HepG2 (cell line): ENCODE measurements at places on chromosomes 12 and 14. TPM values are rescaled to one million over a fixed set of nuclear protein-coding genes. Genes with fewer than 3 reads are reported as not detected.

- no peak for DNase-seq
- no peaks in the 10 kb centered on the region; the same call in 2 of the 3 replicates for H3K36me3 ChIP-seq
- no peak overlapping the region for H3K27ac ChIP-seq
- no peak overlapping the region for H3K4me3 ChIP-seq
Observed at GRCh38 chr14:89856871-89857345, 97.6 kb downstream of the EFCAB11 start.

- H3K36me3 ChIP-seq = peaks cover 4% of the 10 kb centered on the region; the same call in 1 of the 2 replicates
- no peak for DNase-seq
- peak overlapping the region; percentile 86 for H3K27ac ChIP-seq
- no peaks in the 10 kb centered on the region for H3K27me3 ChIP-seq
- H3K4me3 ChIP-seq = peak overlapping the region; percentile 65
Observed at GRCh38 chr14:105399466-105399775, 1.1 kb downstream of the TEX22 start.

- no peaks in the 10 kb centered on the region for H3K27me3 ChIP-seq
- H3K4me3 ChIP-seq = peak overlapping the region; percentile 50; the same call in 1 of the 2 replicates
- peak; percentile 92 for DNase-seq
- peak overlapping the region; percentile 99 for H3K27ac ChIP-seq
- H3K4me1 ChIP-seq = peaks cover 86% of the 10 kb centered on the region
Observed at GRCh38 chr12:117045160-117046010, 53.8 kb downstream of the TESC start.

- H3K27ac ChIP-seq = no peak overlapping the region
- H3K27me3 ChIP-seq = no peaks in the 10 kb centered on the region
- DNase-seq = no peak
Observed at GRCh38 chr12:100345020-100345767, 11.7 kb upstream of the SLC17A8 start.

DNA sequence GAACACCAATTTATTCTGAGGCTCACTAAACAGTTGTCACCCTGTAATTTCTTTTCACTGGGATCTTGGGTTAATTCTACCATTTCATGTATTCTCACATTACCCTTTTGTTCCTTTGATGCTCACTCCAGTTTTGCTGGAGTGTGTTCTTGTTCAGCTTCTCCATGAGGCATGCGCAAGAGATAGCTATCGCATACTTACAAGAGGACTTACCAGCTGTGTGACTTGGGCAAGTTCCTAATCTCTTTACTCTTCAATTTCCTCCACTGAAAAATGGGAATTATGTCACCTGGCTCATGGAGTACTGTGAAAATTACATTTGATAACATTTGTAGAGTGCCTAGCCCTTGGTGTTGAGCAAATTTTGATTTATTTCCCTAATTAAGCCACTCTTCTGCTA lies 56.5 kb upstream of the JDP2 start:
- no peaks in the 10 kb centered on the region for H3K36me3 ChIP-seq
- no peak overlapping the region for H3K27ac ChIP-seq
- no peak overlapping the region for H3K4me3 ChIP-seq
- H3K4me1 ChIP-seq = no peaks in the 10 kb centered on the region
- H3K27me3 ChIP-seq = peaks cover 2% of the 10 kb centered on the region; the same call in 1 of the 3 replicates

- no peak for DNase-seq
- peaks cover 4% of the 10 kb centered on the region; the same call in 2 of the 3 replicates for H3K27me3 ChIP-seq
- no peak overlapping the region for H3K4me3 ChIP-seq
- H3K4me1 ChIP-seq = no peaks in the 10 kb centered on the region
- H3K36me3 ChIP-seq = no peaks in the 10 kb centered on the region
Observed at GRCh38 chr12:34396861-34397590, 374.7 kb downstream of the ALG10 start.

DNA sequence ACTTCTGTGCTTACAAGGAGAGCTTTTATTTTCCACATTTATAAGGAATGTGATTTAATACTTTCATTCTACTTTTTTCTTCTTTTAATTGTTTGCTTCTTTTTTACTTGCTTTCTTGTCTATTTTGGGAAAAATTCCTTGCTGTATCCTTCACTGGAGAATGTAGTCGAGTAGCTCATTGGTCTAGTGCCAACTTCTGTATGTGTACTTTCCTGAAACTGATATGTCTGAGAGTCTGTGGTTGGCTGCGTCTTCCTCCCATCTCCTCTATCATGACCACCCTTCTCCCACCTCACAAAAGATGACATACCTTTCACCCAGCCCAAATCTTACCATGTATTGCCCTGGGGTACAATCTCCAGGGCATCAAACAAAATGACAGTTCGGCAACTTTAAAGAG lies 51.8 kb downstream of the MSRB3 start:
- peaks cover 40% of the 10 kb centered on the region for H3K4me1 ChIP-seq
- no peak for DNase-seq
- no peak overlapping the region for H3K27ac ChIP-seq
- no peak overlapping the region for H3K4me3 ChIP-seq
- no peaks in the 10 kb centered on the region for H3K27me3 ChIP-seq

GRCh38 chr14:94161981-94162380 lies 12.1 kb upstream of the PPP4R4 start:
- peaks cover 56% of the 10 kb centered on the region for H3K4me1 ChIP-seq
- H3K36me3 ChIP-seq = no peaks in the 10 kb centered on the region
- H3K4me3 ChIP-seq = peak overlapping the region; percentile 24; the same call in 1 of the 2 replicates
- no peaks in the 10 kb centered on the region for H3K27me3 ChIP-seq
- no peak for DNase-seq

The SMIM41 gene
- 0.07 TPM in 1 of 2 replicates, not detected in the other for polyA plus RNA-seq

- H3K27ac ChIP-seq = no peak overlapping the region
- no peak overlapping the region for H3K4me3 ChIP-seq
- peaks cover 31% of the 10 kb centered on the region for H3K4me1 ChIP-seq
- H3K27me3 ChIP-seq = no peaks in the 10 kb centered on the region
Observed at GRCh38 chr12:93524386-93525133, 47.9 kb upstream of the SOCS2 start.

GRCh38 chr12:524167-524951 lies 64.6 kb downstream of the B4GALNT3 start:
- no peak for DNase-seq
- no peaks in the 10 kb centered on the region for H3K27me3 ChIP-seq
- H3K27ac ChIP-seq = no peak overlapping the region
- no peaks in the 10 kb centered on the region for H3K36me3 ChIP-seq

The TBC1D30 gene
- 0.35 and 0.67 TPM in 2 replicates for polyA plus RNA-seq

DNA sequence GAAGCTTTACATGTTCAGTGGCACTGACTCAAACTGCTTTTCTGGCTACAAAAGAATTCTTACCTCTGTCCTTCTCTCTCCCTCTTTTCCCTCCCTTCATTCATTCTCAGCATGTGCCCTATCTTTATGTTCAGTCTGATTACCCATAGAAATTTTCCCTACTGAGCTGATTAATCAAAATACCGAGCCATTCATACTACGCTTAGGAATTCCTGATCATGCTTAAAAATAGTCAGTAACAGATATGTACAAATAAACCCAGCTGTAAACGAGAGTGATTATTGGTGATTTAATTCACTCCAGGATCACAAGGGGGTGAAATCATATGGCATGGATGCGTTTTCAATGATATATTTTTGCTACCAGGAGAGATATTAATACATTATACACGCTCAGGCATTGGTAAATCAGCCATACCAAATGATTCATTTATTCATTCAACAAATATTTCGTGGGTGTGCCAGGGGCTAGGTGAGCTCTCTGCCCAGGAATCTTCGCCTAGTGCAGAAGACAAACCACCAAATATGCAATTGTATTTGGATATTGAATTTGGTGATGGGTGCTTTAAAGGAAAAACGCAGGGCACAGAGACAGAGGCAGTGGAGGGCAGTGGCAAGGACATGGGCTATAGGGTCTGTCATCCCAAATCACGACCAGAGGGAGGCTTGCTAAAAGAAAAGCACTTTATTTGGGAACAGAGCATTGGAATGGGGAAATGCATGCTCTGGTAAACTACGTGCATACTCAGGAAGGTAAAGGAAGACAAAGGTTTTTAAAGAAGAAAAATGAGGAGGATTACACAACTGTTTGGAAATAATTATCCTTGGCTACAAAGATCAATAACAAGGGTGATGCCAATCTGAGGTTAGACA lies 13.9 kb upstream of the VRK1 start:
- peaks cover 12% of the 10 kb centered on the region; the same call in 2 of the 3 replicates for H3K27me3 ChIP-seq
- H3K4me3 ChIP-seq = no peak overlapping the region
- H3K36me3 ChIP-seq = no peaks in the 10 kb centered on the region
- H3K4me1 ChIP-seq = no peaks in the 10 kb centered on the region

GRCh38 chr12:121232977-121233627 lies 23.2 kb downstream of the P2RX4 start:
- no peaks in the 10 kb centered on the region for H3K27me3 ChIP-seq
- H3K27ac ChIP-seq = no peak overlapping the region
- peaks cover 16% of the 10 kb centered on the region; the same call in 1 of the 2 replicates for H3K4me1 ChIP-seq
- no peak overlapping the region for H3K4me3 ChIP-seq
- H3K36me3 ChIP-seq = peaks cover 2% of the 10 kb centered on the region; the same call in 1 of the 2 replicates
- no peak for DNase-seq

The NUP37 gene
- polyA plus RNA-seq = 29.4 and 50.6 TPM in 2 replicates

DNA sequence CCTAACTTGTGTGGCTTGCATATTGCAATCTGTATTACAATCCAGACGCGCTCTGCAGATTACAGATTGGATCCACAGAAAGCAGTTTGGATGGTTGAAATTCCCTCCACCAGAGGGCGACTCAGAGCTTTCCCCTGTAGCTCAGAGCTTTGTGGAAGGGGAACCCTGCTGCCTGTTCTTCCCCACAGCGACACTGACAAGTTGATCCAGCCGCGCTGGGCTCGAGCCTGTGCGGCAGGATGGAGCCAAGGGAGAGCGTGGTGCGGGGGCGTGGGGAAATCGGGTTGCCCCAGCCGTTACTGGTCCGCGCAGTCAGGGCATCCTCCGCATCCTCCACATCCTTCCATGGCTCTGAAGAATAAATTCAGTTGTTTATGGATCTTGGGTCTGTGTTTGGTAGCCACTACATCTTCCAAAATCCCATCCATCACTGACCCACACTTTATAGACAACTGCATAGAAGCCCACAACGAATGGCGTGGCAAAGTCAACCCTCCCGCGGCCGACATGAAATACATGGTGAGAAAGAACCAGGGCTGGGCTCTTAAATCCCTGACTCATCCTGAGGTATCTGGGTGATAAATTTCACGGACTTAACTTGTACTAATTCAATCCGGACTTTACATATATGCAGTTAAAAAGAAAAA lies at the start of gene GLIPR1L1:
TSS of gene GLIPR1L1 (plus strand) at position 287 of the 647 bp plus-strand sequence. CDS start at position 346, 59 bp downstream.
- H3K4me3 ChIP-seq = no peak within 1 kb of the TSS; the same call in 1 of the 2 replicates
- H3K27me3 ChIP-seq = no peaks in the 10 kb centered on the region
- no peak within 1 kb of the TSS for H3K27ac ChIP-seq
- DNase-seq = peak; percentile 71

DNA sequence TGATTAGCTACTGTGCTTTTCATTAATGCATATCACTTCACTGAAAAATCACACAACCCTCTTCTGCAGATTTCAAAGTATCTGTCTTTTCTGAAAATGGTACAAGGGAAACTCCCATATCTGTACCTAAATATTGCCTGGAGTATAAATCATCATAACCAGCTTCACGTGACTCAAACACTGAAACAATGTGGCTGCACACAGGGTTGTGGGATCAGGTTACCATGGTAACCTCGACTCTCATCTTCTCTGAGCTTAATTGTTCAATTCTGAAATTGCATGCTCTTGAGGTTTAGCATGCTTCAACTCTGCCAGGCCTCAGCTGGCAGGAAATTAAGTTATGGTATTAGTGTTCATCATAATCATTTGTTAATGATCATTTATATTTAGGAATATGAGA lies 77.5 kb upstream of the CPSF6 start:
- no peak overlapping the region for H3K27ac ChIP-seq
- no peaks in the 10 kb centered on the region for H3K36me3 ChIP-seq
- no peak for DNase-seq
- no peak overlapping the region for H3K4me3 ChIP-seq

DNA sequence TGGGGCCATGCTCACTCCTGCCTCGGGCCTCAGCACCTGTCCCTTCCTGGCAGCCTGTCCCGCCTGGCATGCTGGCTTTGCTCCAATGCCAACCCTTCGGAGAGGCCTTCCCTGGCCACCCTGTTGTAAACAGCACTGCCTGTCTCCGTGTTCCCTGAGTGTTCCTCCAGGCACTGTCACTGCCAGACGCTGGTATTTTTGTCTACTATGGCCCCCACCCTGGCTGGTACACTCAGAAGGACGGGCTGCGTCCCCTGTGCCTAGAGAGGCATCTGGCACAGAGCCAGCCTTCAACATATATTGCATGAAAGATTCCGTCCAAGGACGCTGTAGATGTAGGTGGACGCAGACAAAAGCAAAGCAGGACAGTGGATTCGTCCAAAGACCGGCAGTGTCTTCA lies 2.7 kb upstream of the ASPG start:
- no peak overlapping the region for H3K4me3 ChIP-seq
- H3K27me3 ChIP-seq = peaks cover 48% of the 10 kb centered on the region
- peaks cover 10% of the 10 kb centered on the region for H3K4me1 ChIP-seq
- H3K36me3 ChIP-seq = no peaks in the 10 kb centered on the region

The DENND5B gene
- 12.8 and 14.7 TPM in 2 replicates for polyA plus RNA-seq

The DACT1 gene
- polyA plus RNA-seq = 0.01 and 0.04 TPM in 2 replicates

The UNG gene
- polyA plus RNA-seq = 20.5 and 23.3 TPM in 2 replicates

DNA sequence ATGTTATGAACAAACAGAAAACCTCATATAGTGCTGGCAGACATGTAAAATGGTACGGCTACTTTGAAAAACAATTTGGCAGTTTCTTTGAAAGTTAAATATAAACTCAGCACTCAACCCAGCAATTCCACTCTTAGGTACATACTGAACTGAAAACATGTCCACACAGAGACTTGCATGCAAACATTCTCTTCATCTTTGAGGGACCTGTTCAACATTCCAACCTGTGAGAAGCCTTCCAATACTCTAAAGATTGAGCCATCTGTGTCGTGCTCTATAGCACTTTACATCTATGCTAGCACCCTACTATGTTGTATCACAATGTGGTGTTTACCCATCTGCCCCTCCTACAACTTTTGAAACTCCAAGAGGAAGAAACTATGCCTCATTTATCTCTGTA lies 79.3 kb downstream of the DNAI7 start:
- no peaks in the 10 kb centered on the region for H3K36me3 ChIP-seq
- H3K27me3 ChIP-seq = no peaks in the 10 kb centered on the region
- no peak overlapping the region for H3K4me3 ChIP-seq
- peak; percentile 13 for DNase-seq
